ENCODE measurements at places on chromosomes 5 and 9. TPM values are rescaled to one million over a fixed set of nuclear protein-coding genes. Genes with fewer than 3 reads are reported as not detected.

Gene FAM174A
- total RNA-seq, result 15.0 TPM

Gene PTBP3
- 5.3 TPM for total RNA-seq

Gene CCDC112
- total RNA-seq, result 6.0 TPM

Gene FLT4
- 0.09 TPM for total RNA-seq

Gene LCN1
- not detected for total RNA-seq

Gene STK32A
- total RNA-seq, result 0.09 TPM

Measured in bronchial smooth muscle cell (primary cell).